Hematopoietic multipotent progenitor cell treated with erythropoietin and hydrocortisone succinate and interleukin-3 and kit ligand, for 6 days (in vitro differentiated cells): ENCODE measurements at places on chromosomes 6 and 20.

DNA sequence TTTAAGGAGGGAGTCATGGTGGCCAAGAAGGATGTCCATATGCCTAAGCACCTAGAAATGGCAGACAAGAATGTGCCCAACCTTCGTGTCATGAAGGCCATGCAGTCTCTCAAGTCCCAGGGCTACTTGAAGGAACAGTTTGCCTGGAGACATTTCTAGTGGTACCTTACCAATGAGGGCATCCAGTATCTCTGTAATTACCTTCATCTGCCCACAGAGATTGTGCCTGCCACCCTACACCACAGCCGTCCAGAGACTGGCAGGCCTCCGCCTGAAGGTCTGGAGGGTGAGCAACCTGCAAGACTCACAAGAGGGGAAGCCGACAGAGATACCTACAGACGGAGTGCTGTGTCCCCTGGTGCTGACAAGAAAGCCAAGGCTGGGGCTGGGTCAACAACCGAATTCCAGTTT, 115.0 kb downstream of the HFE start:
- no peak for DNase-seq

GRCh38 chr6:135624402-135625295, 127.1 kb upstream of the AHI1 start:
- DNase-seq = no peak

DNA sequence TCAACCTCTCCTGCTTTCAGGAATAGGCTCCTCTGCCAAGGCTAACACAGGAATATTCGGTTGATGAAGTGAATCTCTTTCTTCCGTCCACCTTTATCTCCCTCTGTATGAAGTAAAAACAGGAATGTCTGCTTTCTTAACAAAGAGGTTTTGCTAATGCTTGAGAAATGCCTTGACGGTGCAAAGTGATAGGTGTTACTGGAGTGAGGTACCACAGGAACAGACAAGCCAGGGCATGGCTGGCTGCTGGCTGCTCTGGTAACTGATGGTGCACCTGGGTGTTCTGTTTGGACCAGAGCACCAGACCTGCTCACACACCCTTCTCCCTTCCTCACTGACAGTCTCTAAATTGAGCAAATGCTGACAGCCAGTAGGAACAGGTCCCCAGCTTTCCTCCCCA, 174.0 kb upstream of the FBXL4 start:
- no peak for DNase-seq

GRCh38 chr20:32205110-32205842, 2.3 kb downstream of the PLAGL2 start:
- peak; percentile 32 for DNase-seq

GRCh38 chr6:83198486-83199172, 5.5 kb downstream of the RWDD2A start:
- no peak for DNase-seq

- DNase-seq = no peak
Observed at GRCh38 chr6:15654250-15654649, 8.6 kb downstream of the DTNBP1 start.

DNA sequence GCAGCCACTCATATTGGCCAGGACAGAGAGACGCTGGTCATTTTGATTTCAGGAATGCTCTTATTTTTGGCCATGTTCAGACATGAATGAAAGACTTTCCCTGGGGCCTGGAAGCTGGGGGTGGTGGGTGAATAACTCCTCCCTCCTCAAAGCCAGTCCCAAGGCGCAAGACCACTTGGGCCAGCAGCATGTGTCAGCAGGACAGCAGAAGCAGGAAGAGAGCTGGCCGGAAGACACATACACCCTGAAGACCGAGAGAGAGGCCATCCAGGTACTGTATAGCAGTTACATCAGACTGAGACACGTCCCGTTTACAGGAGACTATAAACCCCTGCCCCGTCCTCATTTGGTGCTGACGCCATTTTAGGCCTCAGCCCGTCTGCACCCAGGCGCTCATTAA, 29.2 kb upstream of the ULBP3 start:
- DNase-seq = no peak

GRCh38 chr6:100320686-100321085, 144.0 kb downstream of the SIM1 start:
- no peak for DNase-seq

DNA sequence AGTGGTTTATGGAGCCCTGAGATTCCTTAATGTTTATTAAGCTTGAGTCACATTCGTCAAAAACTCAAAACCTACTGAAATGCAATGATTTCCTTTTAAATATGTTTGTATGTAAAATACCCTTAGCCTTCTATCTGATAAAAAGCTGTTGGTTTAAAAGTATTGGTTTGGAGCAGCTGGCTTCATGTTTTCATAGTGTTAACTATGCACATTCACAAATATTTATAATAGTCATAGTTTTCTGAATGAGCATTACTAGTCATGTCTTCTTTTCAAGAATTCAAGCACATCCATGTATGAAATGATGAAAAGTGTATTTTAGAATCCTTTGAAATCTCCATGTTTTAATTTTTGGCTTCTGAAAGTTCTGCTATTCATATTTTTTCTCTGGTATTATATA, 558.6 kb downstream of the UTRN start:
- DNase-seq = no peak

- DNase-seq = no peak
Observed at GRCh38 chr6:33248643-33248931, 23.1 kb downstream of the VPS52 start.

DNA sequence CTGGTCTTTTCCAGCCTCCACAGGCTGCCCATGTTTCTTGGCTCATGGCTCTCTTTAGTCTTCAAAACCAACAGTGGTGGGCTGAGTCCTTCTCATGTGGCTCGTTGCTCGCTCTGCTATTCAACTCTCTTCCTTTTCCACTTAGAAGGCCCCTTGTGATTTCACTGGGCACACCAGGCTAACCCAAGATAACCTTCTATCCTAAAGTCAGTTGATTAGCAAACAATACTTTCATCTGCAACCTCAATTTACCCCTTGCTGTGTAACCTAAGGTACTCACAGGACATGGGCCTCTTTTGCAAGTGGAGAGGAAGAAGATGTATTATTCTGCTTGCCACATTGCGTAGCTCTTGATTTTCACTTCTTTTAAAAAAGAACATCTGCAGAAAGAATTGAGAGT, 79.6 kb downstream of the UTRN start:
- no peak for DNase-seq

DNA sequence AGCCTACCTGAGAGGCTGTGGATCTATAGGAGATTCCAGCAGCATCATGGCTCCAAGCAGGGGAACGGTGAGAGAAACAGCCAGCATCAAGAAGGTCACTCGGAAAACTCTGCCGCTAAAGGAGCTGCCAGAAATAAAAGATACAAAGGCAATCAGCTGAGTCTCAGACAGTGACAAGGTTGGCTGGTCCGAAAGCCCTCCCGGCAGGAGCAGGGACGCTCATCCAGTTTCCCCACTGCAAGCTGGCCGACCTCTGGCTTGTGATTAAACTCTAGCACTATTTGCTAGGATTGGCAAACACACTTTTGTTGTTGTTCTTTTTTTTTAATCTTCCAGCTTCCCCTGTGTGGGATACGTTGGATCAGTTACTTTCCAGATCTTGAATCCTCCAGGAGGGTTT, 8.7 kb downstream of the APMAP start:
- no peak for DNase-seq

DNA sequence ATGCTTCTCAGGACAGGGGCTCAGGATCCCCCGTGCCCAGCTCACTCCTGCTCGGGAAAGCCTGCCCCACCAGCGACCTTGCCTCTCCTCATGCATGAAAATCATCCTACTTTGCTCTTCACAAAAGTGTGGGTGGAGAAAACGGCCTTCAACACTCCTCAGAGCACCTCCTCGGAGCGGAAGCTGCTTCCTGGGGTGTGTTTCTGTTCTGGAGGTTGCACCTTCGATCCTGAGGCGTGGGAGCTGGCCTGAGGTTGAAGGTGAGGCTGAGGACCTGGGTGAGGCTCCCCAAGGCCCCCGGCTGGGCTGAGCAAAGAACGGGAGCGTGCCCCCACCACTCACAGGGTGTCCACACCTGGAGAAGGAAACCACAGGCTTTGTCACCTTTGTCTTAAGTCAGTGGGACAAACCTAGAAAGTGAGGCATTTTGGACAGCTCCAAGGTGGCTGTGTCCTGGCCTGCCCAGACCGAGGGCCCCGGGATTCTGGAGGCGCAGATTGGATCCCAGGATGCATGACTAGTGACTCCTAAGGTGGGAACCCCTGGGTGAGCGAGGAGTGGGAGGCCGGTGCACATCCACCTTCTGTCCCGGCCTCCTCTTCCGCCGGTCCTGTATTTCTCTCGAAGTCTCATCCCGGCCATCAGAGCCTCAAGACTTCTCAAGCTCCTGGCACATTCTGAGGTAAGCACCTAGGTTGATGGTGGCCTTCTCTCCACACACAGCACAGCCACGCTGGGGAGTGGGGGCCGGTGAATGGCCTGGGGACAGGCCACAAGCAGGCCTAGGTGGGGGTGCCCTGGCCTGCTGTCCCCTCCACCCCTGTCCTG, 104.7 kb downstream of the TMEM242 start:
- no peak for DNase-seq

DNA sequence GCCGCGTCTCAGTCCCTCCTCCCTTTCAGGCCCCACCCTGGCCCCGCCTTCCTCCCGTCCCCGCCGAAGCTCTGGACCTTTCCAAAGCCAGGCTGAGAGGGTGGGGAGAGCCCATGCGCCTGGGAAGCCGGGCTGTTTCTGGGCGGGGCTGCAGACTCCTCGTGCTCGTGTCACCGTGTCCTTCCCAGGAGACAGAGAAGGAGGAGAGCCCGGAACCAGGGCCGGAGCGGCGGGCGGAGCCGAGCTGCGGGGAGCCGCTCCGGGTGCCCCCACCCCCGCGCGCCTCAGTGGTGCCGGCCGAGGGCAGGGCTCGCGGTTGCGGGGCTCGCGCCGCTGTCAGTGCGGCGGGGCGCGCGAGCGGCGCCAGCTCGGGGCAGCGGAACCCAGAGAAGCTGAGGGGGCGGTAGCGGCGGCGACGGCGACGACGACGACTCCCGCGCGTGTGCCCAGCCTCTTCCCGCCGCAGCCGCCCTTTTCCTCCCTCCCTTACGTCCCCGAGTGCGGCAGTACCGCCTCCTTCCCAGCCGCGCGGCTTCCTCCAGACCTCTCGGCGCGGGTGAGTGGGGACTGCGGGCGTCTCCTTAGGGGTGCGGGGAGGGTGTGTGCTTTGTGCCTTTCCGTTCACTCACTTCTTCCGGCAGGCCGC, at the start of gene RALY:
Gene RALY, plus strand, starts transcription at position 336 of the 646 bp plus-strand sequence. CDS start 78,164 bp downstream, outside the sequence.
- peak; percentile 98 for DNase-seq

DNA sequence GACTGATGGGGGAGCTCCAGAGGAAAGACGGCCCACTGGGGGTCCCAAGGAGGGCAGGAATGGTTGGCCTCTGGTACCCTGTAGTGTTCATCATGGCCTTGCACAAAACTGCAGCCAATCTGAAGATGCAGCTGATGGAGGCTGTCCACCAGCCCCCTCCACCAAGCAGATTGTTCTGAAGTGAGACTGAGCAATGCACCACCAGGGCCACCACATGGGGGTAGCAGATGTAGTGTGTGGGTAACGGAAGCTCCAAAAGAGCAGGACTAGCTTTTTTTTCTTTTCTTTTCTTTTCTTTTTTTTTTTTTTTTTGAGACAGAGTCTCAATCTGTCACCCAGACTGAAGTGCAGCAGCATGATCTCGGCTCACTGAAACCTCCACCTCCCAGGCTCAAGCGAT, 181.0 kb upstream of the MYLIP start:
- no peak for DNase-seq

- DNase-seq = no peak
Observed at GRCh38 chr6:3348821-3349220, 90.1 kb downstream of the PSMG4 start.
